Type B pancreatic cell (in vitro differentiated cells): ENCODE measurements at places on chromosomes 5 and 9.

- no peak for DNase-seq
These were observed 28.1 kb upstream of the FBN2 start for GRCh38 chr5:128566178-128566577.

GRCh38 chr5:110832683-110833082, 93.9 kb downstream of the SLC25A46 start:
- no peak for DNase-seq

- DNase-seq, result no peak
These were observed 72.5 kb upstream of the DAPK1 start for GRCh38 chr9:87425202-87425601.

- DNase-seq, result no peak
These were observed 47.7 kb upstream of the TMC1 start for GRCh38 chr9:72473474-72474261.

GRCh38 chr9:87324613-87325194, 173.0 kb upstream of the DAPK1 start:
- no peak for DNase-seq

DNA sequence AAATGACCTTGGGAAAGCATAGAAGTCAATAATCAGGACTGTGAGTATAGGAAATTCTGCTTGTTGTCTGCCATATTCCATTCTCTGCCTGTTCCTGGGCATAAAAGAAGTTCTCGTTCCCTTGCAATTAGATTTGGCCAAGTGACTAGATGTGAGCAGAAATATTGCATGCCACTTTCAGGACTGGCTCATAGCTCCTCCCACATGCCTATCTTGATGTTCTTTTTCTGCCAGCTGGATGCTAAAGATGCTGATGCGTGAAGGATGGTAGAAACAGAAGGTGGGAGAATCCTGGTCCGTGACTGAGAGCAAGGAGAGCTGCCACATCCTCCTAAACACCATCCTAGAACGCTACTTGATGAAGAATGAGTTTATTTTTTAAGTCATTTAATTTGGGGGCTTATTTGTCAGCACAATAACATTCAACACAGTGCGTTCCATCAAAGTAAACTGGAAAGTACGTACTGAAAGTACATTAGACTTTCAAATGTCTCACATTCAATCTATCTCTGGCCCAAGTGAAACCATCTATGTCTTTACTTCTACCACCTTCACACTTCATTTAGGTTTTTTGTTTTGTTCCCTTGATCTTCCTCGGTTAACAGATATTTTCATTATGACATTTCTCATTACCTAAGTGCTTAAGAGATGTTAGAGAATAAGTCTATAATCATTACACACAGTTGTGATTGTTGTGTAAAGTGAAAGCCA, 648.5 kb downstream of the RAB3C start:
- no peak for DNase-seq

- no peak for DNase-seq
These were observed 820.8 kb downstream of the MAT2B start for GRCh38 chr5:164326219-164326618.

- DNase-seq, result no peak
These were observed 202.7 kb upstream of the NR3C1 start for GRCh38 chr5:143606043-143606752.

- no peak for DNase-seq
These were observed 215.4 kb upstream of the NR4A3 start for GRCh38 chr9:99606296-99606695.

DNA sequence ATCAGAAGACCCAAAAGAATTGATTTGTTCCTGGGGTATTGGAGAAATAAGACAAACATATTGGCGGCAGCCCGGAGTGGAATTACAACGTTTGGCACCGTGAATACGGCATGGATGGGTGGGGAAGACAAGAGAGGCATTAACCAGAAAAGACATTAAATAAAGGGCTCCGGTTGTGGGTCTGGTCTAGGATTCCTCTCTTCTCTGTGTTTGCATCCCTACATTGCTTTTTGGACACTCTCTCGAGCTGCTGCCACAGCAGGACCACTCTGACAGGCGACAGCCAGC, 138.7 kb upstream of the PALM2AKAP2 start:
- DNase-seq, result no peak

DNA sequence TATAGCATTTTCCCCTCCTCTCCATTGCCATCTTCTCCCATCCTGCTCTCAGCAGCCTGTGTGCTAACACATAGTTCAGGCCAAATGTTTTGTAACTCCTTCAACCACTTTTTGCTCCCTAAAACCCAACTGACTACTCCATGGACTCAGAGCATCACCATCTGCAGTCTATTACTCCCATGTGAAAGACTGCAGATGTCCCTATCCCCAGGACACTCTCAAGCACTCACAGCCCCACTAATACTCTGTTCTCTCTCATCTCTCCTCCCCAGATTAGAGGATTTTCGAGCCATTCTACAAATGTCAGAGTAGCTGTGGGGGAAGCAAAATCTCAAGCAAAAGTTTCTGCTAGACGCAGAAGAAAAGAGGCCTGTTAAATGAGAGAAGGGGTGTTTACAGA, 99.3 kb downstream of the ITGA1 start:
- no peak for DNase-seq

DNA sequence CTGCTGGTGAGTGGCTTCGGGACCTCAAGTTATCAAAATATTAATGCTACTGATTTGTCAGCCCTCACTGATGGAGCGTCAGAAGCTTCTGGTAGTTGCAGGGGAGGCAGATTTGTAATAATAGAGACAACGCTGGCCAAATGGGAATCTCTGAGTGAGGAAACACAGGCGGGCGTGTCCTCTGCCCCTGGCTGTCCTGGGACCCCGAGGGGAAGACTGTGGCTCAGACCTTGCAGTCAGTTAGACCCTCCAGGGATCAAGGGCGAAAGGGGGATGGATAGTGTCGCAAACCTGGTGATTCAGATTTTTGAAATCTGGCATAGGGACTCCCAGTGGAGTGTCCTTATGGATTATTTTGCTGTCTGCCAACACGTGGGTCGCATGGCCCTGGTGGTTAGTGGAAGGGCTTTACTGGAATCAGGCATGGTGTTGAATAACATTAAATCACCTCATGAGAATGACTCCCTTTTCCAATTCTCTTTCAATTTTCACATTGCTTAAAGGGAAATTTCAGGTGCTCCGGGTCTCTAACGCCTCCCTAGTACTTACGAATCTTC, 35.1 kb upstream of the NTNG2 start:
- DNase-seq, result no peak

- no peak for DNase-seq
These were observed 6.1 kb downstream of the S100Z start for GRCh38 chr5:76855961-76856360.

- no peak for DNase-seq
These were observed 380.3 kb upstream of the TNC start for GRCh38 chr9:115498303-115498702.

DNA sequence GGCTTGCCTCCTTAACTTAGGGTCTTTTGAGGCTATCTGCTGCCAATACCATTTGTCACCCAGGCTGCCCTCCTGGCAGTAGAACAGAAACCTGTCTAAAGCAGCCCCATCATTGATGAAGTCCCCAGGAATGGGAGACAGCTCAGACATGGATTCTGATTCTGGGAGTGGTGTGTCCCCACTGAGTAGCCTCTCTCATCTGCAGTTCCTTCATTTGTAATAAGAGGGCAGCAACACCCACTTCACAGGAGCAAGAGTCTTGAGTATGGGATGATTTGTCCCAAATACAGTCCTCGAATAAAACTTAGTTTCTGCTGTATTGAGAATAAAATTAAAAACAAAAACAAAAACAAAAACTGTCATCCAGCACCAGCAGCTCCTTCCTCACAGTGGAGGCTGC, 167.6 kb downstream of the ASTN2 start:
- no peak for DNase-seq

DNA sequence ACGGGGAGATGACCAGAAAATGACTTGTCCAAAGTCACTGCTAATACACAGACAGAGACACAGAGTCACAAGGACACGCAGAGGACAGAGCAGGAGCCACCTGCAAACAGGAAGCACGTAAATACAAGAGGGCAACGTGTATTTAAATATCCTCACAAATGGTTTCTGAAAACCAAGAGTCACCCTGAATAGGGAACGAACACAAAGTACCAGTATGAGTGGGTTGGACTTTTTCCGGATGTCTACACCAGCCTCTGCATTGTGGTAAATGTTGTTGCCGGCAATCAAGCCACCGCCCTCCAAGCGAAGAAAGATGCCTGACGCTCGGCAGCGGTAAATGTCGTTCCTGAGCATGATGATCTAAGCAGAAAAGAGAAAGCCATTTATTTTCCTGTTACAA, 44.5 kb downstream of the FBXO10 start:
- no peak for DNase-seq

DNA sequence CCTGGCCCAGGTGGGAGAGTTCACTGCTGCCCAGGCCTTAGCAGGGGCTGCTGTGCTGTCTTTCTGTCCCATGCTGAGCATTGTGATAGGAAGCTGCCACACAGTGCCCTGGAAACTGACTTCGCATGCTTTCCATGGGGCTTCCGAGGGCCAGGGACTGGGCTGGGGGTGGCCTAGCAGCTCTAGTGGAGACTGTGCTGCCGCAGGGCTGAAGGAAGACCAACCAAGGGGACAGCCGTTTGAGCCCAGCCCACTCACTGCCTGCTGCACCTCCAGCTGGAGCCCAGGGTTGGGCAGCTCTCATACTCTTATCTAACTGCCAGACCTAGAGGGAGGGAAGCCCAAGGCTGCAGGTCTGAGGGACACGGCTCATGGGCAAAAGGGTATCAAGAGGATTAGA, 79.2 kb downstream of the RGS3 start:
- no peak for DNase-seq

DNA sequence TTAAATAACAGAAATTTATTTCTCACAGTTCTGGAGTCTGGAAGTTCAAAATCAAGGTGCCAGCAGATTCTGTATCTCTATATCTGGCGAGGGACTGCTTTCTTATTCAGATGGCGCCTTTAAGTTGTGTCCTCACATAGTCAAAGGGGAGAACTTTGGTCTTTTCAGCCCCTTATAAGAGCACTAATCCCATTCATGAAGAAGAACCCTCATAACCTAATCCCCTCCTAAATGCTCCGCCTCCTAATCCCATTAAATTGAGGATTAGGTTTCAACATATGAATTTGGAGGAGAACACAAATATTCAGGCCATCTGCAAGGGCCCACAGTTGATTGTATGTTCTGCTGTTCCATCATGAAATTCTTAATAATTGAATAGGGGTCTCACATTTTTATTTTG, 10.8 kb upstream of the CCDC152 start:
- no peak for DNase-seq
